ENCODE measurements at places on chromosomes 13 and 19.

- no peak for DNase-seq
Observed at GRCh38 chr19:14006766-14007562, 844 bp upstream of the RFX1 start.

DNA sequence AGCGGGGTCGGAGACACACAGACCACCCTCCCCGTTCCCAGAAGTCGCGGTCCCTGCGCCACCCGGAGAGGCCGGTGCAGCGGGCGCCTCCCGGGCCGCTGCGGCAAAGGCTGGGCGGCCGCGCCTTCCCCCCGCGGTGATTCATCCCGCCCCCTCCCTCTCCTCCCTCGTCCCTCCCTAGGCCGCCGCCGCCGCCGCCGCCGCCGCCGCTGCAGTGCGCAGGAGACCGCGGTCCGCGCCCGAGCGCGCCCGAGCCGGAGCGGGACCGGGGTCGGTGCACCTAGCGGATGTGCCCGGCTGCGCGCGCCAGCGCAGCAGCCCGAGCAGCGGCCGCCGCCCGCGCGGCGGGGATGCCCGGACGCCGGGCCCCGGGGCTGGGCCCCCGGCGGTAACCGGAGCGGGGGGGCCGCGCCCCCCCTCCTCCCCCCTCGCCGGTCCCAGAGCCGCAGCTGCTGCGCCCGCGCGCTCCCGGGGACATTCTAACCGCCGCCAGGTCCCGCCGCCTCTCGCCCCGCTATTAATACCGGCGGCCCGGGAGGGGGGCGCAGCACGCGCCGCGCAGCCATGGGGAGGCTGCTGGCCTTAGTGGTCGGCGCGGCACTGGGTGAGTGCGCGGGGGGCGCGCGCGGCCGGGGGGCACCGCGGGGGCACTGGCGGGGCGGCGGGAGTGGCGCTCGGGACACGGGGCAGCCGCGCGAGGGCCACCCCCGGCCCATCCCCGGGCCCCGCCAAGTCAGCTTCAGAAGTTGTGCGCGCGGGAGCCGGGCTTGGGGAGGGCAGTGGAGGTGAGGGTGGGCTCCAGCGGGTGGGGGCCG, at the start of gene SCN1B:
Gene SCN1B, plus strand, starts transcription at position 214 of the 815 bp plus-strand sequence. Its CDS starts 351 bp downstream, at position 565.
- peak; percentile 70 for DNase-seq

DNA sequence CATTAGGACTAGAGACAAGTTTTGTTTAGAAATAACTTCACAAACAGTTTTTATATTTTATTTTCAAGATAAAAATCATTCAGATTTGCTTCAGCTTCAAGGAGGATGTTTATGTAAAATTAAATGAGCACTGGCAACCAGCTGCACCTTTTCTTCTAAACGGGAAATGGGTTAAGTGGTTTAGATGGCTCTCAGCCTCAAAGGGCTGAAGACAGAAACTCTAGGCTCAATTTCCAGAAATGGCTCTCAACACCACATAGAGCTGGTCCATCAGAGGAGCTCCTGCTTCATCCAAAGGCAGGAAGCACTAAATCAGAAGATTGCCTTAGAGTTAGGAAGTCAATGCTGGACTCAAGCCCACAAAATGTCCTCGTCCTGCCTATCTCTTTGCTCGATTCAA, 74.7 kb downstream of the ZNF429 start:
- DNase-seq: no peak

GRCh38 chr13:55160867-55161266, 1979.9 kb upstream of the PRR20A start:
- no peak for DNase-seq

GRCh38 chr13:95181586-95181985, 119.7 kb downstream of the ABCC4 start:
- DNase-seq: no peak

DNA sequence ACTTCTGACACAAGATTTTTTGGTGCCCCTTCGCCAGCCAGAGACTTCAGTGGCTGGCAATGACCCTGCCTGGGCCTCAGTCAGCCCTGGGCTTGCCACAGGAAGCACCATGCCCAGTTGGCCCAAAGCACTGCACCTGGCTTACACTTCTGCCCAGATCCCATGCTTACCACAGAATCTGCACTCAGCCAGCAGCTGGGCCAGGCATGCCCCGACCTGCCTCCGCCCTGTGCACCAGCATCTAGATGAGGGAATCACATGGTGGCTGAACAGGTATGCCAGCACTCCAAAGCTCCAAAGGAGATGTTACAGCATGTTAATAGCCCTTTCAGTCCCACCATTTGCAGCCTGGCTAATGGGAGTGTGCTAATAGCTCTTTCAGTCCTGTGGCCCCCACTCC, 690.9 kb downstream of the SLITRK6 start:
- no peak for DNase-seq

GRCh38 chr19:17333611-17334413, 843 bp downstream of the ANO8 start:
- DNase-seq: peak; percentile 78

DNA sequence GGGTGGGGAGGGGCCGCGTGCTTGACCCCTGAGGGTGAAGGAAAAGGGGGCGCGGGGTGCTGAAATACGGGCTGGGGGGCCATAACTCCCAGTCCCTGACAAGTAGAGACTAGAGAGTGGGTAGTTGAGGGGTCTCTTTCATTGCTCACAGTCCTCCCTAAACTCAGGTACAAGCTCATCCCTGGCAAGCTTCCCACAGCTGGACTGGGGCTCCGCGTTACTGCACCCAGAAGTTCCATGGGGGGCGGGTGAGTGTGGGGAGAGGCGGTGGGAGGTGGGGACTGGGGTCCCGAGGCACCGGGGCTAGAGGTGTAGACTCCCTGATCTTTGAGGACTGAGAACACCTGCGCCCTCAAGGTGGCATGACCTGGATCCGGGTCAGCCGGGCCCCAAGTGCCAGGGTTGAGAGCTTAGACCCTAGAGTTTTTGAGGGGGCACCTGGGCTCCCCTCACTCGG, 1.3 kb downstream of the ETV2 start:
- no peak for DNase-seq

DNA sequence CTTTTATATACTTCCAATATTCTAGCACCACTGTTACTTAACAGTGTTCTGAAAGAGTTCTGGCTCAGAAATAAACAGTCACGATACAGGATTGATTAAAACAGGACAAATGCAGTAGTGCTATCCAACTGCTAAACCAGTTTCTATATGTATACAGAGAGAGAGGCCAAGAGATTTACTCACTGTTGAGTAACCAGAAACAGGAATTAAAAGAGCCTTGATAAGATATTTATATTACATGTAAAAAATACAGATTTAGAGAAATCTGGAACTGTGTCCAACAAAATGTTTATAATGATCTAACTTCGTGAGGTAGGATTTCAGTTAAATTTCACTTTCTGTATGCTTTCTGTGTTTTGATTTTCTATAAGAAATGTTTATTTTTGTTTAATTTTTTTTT, 116.6 kb downstream of the CDK8 start:
- DNase-seq: no peak

DNA sequence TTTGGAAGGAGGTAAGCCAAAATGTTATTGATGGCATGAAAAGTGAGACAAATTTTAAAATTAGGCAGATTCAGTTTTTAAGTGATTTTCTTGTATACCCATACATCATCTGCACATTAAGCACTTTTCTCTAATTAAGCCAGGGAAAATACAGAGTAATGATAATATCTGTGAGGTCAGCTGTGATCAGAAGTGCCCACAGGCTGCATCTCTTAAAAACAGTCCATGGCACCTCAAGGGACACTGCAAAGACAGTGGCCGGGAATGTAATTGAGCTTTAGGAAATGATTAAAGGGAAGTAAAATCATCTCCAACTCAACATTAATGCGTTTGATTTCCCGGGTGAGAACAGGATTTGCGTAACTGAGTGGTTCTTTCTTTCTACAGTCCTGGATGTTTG, 2.0 kb downstream of the COL4A1 start:
- DNase-seq: no peak

DNA sequence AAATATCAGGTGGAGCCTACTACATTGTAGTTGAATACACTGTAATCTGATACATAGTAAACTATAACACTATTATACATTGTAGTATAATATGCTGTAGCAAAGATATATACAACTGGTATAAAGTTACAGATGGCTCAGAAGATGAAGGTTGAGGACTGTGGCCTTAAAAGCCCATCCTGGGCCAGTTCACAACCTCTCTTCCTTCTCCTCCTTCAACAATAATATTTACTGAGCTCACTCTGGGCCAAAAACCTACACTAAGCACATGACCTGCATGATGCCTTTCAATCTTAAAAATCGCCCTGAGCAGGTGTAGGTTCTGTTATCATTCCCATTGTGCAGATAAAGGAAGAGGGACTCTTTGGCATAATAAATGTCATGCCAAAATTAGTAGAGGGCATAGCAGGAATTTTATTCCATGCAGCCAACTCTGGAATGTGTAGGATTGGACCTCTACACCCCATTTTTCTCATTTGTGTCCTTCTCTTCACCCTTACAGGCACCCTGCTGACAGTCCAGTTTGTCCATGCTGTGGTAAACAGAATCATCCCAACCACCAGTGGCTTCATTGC, 14.6 kb upstream of the SIN3B start:
- no peak for DNase-seq

GRCh38 chr19:49347191-49347590, 12.0 kb downstream of the CD37 start:
- no peak for DNase-seq

DNA sequence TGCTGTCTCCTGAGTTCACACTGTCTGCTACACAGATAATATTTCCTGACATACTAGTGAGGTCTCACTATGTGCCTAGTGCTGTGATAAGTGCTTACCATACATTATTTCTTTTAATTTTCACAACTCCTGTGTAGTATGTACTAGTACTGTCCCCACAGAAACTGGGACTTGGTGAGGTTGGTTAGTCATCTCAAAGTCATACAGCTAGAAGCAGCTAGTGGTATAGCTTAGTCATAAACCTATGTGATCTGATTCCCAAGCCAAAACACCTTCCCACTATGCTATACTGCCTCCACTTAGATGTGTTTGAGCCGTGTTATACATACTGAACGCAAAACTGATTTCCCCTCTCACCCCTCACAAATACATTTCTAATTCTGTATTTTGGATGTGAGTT, 10.5 kb downstream of the MTMR6 start:
- DNase-seq: no peak

DNA sequence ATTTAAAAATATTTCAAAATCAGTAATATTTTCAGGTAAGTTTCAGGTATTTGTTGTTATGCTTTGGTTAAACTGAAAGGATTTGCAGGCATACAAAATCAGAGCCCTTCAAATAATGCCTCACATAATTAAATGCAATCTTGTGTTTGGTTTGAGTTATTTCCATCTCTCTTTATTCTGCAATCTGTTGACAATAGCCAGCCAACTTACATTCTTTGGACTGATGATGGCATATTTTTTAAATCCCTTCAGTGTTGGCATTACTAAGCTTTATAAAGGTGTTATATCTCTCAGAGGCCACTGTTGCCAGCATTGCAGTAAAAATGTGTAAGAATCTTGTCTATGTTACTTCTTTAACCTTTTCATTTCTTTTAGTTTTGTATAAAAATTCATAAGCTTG, 257.2 kb upstream of the RFC3 start:
- no peak for DNase-seq

DNA sequence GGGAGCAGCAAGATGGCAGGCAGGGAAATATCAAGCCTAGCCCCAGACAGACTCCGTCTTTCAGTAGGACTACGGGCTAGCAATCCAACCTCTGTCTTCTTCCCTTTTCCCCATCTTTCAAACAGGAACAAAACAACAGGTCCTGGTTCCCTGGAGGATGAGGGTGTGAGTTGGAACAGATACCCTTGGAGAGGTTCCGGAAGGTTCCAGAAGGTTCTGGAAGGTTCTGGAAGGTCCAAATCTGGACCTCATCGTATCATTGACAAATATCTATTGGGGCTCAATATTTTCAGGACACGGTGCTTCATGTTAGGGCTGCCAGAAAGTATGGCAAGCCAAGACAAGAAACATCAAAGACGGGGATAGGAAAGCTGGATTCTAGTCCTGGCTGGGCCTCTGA, 28.5 kb upstream of the FEM1A start:
- no peak for DNase-seq

DNA sequence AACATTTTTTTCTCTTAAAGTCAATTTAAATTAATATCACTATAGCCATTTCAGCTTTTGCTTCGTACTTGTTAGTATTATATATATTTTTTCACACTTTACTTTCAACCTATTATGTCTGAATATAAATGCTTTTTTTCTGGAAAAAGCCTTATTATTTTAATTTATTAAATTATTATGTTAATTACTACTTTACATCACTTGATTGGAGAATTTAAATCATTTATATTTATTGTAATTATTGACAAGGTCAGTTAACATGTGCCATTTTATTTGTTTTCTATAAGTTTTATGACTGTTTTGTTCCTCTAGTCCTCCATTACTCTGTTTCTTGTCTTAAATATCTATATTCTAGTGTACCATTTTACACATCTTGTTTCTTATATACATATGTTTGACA, 1333.4 kb upstream of the MIR17HG start:
- DNase-seq: no peak

All from activated CD4-positive, alpha-beta T cell treated with anti-CD3 and anti-CD28 coated beads for 4 hours (primary cell).